ENCODE measurements at places on chromosomes 16 and 17.

GRCh38 chr17:80183581-80184422 is 14.0 kb downstream of the CARD14 start:
- DNase-seq, result no peak

DNA sequence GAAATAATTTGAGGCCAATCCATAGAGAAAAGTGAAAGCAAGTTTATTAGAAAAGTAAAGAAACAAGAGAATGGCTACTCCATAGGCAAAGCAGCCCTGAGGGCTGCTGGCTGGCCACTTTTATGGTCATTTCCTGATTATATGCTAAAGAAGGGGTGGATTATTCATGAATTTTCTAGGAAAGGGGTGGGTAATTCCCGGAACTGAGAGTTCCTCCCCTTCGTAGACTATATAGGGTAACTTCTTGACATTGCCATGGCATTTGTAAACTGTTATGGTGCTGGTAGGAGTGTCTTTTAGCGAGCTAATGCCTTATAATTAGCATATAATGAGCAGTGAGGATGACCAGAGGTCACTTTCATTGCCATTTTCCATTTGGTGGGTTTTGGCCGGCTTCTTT is 4.4 kb downstream of the DHRS7B start:
- DNase-seq, result no peak

- DNase-seq, result no peak
These were observed 2.6 kb downstream of the WSB1 start for GRCh38 chr17:27296428-27296979.

DNA sequence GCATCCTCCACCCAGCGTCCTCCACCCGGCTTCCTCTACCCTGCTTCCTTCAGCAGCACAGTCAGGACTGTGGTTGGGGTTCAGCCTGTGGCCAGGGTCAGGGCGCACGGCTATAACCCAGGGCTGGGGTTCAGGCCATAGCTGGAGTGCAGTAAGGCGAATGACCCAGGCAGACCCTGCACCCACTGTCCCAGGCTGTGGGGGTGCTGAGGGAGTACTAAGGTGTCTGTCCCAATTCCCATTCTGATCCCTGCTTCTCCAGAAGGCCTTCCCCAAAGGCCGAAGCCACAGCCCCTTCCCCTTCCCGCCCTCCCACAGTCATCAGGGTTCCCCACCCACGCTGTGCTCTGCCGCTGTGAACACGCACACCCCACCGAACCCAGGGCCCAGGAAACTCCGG is 12.4 kb downstream of the EMC6 start:
- no peak for DNase-seq

DNA sequence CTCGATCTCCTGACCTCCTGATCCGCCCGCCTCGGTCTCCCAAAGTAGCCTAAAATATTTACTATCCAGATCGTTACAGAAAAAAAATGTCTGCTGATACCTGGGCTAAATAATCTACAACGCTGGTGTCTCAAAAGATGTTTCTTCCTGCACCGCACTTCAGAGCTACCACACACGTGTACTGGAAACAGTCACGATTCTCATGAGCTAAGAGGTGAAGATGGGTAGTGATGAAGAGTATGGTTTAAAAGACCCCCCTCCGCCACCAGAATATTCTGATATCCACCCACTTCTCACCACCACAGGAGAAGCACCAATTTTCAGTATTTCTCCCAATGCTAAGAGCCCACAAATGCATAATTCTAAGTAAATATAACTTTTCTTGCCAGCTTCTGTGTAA is 50.2 kb downstream of the SMG6 start:
- no peak for DNase-seq

DNA sequence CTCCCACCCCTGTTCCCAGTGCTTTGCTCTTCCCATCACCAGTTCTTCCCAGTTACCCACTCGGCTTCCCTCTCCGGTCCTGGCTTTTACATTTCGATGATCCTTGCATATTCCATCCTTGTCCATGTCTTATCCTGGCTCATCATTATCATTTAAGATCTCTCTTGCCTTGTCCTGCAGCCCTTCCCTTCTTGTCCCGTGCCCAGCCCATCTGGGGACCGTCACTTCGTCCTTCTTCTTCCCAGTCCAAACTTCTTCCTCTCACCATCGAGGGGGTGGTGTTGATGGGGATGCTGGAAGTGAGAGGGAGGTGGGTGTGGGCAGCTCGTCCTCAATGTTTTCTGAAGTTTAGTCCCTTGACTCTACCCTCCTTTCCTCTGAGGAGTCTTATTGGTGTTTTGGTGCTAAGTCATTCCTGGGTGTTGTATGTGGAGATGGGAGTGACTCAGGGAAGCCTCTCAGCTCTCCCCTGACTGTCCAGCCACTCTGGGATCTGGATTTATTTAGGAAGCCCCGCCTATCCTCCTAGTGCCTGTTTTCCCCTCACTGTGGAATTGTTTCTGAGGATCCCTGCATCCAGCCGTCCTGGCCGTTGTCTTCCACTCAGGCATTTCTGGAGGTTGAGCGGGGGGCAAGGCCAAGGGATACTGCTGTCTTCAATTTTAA is 975 bp downstream of the SNX29 start:
- no peak for DNase-seq

GRCh38 chr17:59332749-59333377 is 1.4 kb downstream of the YPEL2 start:
- DNase-seq, result no peak

GRCh38 chr17:77446940-77447634 is 306.3 kb downstream of the SEC14L1 start:
- DNase-seq, result no peak

DNA sequence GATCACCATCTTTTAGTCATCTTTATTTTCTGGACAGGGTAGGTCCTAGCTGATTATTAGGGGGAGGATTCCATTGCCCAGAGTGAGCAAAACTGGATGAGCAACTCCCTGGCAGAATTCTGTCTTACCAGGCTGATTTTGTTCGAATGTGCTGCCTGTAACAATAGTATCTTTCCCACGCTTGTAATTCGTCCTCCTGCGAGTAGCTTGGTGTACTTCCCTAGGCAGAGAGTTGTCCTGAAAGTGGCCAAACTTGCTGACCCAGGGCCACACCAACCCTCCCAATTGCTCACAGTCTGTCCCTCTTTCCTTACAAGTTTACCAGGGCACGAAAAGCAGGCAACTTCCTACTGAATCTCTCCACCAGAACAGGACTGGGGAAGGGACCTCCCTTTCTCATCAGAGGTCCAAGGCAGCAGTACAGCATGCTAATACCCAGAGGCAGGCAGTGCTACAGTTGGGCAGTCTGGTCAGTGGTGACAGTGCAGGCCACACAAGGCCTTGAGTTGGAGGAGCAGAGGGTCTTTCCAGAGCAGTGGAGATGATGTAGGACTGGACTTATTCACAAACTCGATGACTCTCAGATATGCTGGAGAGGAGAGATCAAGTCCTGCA is 67.8 kb upstream of the NLK start:
- no peak for DNase-seq

DNA sequence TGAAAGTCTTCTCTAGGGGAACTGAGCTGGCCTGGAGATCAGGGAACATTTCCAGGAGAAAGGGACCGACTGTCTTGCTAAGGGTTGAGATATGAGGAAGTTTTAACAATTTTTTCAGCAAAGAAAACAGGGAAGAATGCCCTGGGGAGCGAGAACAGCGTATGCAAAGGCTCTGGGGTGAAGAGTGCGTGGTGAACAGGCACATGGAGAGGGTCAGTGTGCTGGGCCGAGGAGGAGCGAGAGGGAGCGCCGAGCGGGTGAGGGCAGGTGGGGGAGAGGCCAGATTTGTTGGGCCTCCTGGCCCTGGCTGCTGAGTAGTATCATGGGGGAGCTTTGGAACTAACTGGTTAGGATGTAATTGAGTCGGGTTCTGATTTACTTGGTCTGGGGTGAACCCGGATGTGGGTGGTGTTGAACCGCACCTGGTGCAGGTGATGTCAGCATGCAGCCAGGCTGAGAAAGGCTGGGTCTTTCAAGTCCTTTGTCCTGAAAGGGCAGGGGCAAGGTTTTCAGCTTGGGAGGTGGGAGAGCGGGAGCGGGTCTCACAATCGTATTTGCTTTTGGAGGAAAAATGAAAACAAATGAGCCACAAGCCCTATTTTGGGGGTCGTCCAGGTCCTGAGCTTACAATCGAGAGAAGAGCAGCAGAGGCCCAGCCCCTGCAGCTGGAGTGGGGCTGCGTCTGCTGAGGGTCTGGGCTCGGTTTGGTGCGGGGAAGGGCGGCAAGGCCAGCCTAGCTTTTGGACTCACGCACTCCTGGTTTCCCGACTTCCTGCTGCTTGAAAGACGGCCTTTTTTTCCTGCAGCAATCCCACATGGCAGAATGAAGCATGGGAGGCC is 11.1 kb upstream of the WFDC1 start:
- DNase-seq, result no peak

DNA sequence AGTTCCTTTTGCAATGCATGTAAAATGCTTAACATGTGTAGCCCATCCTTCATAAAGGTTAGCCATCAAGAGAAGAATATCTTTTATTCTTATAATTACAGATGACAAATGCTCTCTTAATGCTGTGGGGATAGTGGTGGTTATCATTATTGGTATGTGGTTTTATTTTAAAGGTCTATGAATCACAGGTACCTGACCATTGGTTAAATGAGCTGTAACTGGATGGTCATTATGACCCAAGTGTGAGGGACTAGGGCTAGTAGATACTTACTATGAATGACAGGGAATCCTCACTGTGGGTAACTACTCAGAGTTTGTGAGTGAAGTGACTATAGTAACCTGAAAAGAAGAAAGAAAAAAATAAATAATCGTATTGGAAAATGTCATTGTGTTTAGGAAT is 78.8 kb downstream of the CDRT15 start:
- DNase-seq, result no peak

DNA sequence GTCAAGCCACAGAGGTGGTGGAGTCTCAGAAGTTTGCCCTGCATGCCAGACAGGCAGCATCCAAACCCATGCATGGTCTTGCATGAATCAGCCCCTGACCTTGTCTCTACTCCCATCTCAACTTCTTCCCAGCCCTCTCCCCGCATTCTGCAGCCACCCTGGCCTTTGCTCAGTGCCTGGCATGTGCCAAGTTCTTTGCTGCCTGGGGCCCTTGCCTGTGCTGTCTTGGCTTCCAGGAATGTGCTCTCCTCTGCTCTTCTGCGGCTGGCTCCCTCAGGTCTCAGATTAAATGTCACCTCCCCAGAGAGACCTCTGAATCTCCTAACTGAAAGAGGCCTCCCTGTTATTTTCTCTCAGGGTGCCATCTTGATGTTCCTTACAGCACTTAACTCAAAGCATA is 17.6 kb downstream of the DRC3 start:
- no peak for DNase-seq

GRCh38 chr16:58859958-58860669 is 126.0 kb upstream of the GOT2 start:
- no peak for DNase-seq

GRCh38 chr17:78374631-78375274 is 3.7 kb upstream of the PGS1 start:
- DNase-seq, result no peak

DNA sequence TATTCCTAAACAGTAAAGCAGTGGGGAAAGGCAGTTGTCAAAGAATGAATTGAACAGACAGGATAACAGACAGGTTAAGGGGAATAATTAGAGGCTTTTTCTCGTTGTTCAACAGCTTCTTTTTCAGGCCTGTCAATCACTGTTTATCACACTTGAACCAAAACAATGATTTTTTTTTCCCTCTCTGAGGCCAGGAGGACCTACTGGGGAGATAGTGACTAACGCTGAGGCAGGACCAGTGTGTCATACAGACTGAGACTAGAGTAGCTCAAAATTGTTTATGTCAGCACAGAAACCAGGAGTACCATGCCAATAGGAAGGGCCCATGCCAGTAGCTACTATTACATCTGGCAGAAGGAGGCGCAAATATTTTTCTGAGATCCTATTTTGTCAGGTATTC is 41.3 kb upstream of the NLK start:
- no peak for DNase-seq

- DNase-seq, result no peak
These were observed 35.2 kb upstream of the ATP2C2 start for GRCh38 chr16:84332975-84333684.

DNA sequence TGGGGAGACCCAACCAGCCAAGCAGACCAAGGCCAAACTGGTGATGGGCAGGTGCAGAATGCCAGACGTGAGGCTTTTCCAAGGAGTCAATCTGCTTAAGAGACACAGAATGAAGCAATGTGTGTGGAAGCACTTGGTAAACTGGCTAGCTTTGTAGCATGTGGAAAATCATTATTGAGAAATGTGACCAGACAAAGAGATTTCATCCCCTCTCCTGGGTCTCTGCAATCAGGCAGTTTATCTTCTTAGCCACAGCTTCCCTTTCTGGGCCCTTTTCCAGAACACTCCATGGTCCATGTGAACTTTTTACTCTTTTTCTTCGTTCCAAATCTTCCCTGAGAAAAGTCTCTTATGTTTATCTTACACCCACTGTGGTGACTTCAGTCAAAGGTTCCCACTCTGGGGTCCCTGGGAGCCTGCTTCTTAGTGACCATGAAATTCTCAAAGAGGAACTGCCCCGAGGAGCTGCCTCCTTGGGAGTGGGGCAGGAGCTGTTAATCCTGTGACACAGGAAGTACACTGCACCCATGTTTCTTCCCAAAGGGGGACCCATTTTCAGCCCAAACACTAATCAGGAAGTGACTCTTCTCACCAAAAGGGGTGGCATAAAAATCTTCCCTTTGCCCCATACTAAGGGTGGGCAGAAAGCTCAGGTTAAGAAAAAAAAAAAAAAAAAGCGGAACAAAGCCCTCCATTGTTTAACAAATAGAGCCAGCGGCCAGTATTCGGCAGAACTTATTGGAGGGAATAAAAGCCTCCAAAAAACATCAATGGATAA is 346.2 kb upstream of the ASIC2 start:
- no peak for DNase-seq

GRCh38 chr16:63596716-63597115 is 1525.1 kb downstream of the CDH11 start:
- DNase-seq, result no peak

DNA sequence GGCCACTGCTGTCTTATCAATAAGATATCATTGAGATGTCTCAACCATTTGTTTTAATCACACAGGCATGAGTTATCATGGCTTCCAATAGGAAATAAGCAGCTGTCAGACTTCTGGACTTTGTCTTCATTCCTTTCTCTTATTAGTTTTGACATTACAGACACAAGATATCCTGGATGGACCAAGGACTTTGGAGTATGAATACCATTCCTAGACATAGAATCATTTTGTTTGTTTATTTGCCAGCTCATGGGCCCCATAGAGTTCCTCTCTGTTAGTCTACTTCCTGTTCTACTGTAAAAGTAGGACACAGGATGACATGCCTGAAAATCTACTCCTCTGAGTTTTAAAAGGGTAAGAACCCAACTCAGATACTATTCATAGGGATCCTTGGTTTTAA is 77.7 kb upstream of the KCNJ16 start:
- no peak for DNase-seq

GRCh38 chr17:64329588-64329987 is 61.1 kb downstream of the PECAM1 start:
- no peak for DNase-seq

GRCh38 chr16:81707411-81708265 is 71.5 kb upstream of the PLCG2 start:
- no peak for DNase-seq

- no peak for DNase-seq
These were observed 1016.2 kb upstream of the EEF2KMT start for GRCh38 chr16:6113749-6114148.

DNA sequence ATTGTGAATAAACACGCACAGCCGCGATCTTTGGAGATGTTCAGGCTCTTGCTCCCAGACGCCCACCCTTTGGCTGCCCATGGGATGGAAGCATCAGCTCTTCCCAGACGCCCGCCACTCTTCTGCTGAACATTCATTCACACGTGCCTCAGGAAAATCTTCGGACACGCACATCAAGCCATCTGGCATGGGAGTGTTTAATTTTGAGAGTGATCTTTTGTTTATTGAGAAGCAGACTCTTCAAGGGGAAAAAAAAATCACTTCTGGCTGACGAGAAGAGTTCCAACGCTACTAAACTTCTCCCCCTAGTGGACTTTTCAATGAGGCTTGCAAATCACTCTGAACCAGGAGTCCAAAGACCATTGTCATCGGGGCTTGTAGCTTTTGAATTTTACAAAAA is 62.0 kb upstream of the NUDT7 start:
- no peak for DNase-seq
